ENCODE measurements at places on chromosomes 7 and 10.

DNA sequence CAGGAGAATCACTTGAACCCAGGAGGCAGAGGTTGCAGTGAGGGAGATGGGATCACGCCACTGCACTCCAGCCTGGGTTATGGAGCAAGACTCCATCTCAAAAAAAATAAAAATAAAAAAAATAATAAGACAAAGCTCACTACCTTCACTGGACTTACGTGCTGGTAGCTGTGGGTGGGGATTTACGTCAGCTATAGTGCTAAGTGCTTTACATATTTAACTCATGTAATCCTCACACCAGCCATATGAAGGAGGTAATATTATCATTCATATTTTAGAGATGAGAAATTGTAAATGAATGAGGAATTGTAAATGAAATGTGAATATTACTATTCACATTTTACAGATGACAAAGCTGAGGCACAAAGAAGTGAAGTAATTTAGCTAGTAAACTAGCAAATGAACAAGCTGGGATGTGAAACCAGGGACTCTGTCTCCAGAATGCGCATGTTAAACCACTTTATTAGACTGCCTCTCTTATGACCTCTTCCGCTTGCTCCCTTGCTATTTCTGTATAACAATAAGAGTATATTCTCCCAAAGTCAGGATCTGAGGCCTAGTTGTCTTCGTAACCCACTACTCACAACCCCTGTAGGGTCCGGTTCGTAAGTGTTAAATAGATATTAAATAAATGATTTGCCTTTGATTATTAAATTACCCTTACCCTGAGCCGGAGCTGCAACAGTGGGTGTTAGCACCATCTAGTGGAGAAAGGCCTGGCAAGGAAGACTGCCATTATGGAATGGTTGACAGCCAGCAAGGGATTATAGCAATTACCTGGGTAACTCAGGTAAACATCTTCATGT, 70.2 kb downstream of the HTR7 start:
- no peak for DNase-seq

DNA sequence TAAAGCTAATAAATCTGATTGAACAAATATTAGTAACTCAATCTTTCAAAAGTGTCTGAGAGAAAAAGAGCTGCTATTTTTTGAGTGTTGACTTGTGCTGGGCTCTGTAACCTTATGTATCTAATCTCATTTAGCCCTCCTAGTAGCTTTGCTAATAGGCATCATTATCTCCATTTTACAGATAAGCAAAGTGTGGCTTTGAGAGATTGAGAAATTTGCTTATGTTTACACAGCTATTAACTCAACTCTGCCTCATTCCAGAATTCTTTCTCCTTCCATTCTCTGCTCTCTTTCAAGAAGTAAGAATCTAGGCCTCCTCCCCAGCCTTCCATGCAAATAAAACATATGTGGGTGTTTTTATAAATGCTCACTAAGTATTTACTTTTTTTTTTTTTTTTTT, 137.8 kb downstream of the GATA3 start:
- DNase-seq: no peak

GRCh38 chr10:60921633-60922032, 22.4 kb downstream of the RHOBTB1 start:
- DNase-seq: no peak

DNA sequence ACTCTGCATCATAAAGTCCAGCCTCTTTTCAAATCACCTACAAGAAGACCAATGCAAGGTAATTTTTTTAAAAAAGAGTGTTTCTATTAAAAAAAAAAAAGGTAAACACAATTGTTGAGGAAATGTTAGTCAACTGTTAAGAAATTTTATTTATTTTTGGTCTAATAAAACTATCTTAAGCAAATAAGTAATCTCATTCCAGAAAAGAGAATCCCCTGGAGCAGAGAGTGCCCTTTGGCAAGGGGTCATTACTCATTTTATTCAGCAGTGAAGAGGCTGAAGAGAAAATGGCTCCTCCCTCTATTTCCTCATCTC, 63.4 kb upstream of the GSDME start:
- no peak for DNase-seq

DNA sequence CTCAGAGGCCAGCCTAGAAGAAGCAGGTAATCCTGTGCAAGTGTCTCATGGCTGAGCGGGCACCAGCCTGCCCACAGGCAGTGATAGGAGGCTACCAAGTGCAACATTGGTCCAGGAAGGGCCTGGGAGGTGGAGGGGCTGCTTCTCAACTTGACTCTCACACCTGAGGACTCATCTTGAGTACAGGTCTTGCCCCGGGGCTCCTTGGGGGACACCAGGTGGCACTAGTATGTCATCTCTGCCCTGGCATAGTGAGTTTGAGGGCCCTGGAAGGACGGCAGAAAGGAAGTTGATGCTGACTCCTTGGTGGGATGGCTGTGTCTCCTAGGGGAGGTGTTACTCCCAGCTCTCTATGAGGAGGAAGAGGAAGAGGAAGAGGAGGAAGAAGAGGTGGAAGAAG, 2.3 kb downstream of the CCDC136 start:
- DNase-seq: no peak

DNA sequence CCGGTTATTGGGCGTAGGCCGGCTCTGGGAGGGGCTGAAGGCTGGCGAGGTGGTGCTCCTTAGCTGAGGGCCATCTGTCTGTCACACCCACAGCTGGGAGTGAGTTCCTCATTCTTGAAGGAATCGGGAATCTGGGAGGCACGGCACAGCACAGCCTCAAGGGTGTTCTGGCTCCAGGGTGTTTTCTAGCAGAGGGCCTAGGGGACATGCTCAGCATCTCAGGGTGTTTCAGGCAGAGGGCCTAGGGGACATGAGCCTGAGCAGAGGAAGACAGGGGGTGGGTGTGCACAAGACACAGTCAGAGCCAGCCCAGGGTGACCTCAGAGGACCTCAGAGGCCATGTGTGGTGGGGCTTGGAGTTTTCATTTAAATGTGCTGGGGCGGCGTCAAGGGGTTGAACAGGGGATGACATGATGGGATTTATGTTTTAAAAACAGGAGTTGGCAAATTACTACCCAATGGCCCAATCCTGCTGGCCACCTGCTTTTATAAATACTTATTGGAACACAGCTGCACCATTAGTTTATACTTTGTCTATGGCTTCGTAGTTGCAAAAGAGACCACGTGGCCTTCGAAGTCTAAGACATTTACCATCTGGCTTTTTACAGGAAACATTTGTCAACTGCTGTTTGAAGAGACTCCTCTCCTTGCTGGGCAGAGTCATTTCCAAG, 121.6 kb downstream of the PRKAG2 start:
- no peak for DNase-seq

DNA sequence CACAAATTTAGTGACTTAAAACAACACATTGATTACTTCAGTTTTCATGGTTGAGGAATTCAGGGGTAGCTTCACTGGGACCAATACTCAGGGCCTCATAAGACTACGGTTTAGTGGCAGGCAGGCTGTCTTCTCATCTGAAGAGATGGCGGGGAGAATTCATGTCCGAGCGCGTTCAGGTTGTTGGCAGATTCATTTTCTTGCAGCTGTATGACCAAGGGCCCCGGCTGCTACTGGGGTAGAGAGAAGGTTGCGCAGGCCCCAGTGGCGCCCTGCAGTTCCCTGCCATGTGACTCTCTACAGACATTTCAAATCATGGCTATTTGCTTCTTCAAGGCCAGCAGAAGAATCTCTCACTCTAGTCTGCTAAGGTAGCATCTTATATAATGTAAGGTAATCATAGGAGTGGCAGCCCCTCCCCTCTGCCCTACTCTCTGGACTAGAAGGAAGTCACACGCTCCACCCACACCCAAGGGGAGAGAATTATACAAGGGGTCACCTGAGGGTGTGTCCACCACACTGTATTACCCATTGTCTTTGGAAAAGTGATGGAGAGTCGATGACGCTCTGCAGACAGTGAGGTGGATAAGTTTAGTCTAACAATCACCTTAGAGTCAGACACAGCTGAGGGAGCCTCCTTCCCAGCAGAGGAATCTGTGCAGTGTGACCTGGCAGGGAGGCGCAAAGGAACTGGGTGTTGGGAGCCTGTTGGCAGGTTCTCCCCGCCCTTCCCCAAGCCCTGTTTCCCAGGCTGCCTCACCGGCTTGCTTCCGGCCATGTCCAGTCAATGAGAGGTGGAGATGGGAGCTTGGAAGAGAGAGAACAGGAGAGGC, 35.7 kb upstream of the PLEKHA1 start:
- DNase-seq: no peak

GRCh38 chr7:8213381-8213780, 48.6 kb downstream of the ICA1 start:
- DNase-seq: no peak

GRCh38 chr7:31782411-31782991, 95.5 kb downstream of the PPP1R17 start:
- no peak for DNase-seq

GRCh38 chr7:41750661-41751540, 48.0 kb upstream of the INHBA start:
- no peak for DNase-seq

DNA sequence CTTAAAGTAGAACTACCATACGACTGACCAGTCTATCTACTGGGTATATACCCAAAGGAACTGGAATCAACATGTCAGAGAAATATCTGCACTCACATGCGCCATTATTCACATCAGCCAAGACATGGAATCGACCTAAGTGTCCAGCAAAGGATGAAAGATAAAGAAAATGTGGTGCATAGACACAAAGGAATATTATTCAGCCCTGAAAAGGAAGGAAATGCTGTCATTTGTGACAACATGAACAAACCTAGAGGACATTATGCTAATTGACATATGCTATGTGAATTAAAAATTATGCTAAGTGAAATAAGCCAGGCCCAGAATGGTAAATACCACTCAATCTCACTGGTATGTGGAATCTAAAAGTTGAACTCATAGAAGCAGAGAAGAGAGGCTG, 123.7 kb downstream of the KLF6 start:
- no peak for DNase-seq

DNA sequence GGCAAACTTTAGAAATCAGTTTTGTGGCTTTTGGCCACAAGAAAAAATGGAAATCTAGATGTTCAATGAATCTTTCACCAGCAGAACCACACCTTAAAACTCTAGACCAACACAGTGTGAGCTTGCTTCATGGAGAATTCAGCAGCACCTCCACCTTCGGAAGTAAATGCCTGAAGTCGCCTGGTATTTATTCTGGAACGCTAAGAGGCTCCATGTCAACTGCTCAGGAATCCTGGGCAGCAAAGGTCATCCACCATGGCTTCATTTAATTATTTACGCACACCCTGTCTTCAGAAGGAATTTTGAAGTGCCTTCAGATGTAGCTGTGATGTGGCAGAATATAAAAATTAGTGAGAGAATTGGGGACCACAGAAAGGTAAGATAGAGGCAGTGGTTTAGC, 167.7 kb downstream of the GFRA1 start:
- DNase-seq: no peak

- no peak for DNase-seq
Measured at GRCh38 chr7:103150192-103150591, 1.3 kb upstream of the NAPEPLD start.

DNA sequence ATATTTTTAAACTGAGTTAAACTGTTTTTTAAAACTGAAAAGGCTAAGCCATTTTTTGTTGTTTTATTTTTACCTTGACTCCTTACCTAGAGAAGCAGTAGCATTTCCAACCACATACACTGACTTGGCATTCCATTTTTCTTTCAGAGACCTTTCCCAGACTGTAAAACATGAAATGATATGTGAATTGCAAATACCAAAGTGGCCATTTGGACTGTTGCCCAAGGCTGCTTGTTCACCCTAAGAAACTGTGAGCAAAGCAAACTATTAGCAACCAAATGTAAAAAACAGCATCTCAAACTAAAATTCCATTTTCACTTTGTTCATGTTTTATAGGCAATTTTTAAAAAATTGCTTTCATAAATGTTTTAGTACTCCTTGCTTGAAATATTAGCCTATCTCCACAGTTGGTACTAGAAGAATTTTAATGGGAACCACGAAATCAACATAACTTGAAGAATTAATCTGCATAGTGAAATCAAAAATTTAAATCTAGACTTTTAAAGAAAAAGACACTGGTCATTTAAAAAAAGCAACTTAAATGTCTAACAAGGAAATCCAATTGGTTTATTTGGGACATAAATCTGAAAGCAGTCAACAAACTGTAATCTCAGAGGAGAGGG, 10.8 kb downstream of the UROS start:
- no peak for DNase-seq

- DNase-seq: no peak
Measured at GRCh38 chr7:130365511-130366441, 14.5 kb upstream of the CPA1 start.

DNA sequence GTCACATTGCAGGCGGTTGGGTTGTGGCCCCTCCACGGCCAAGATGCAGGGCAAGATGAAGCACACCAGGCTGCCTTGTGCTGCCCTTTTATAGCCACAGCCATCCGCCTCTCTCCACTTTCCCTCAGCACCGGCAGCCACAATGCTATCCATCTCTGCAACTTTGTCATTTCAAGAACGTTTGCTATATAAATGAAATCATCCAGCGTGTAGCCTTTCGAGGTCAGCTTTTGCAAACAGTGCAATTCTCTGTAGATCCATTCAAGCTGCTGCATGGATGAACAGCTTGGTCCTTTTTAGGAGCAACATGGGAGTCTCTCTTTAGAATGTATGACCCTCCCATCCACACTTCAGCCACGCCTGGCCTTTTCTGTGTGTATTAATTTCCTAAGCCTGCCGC, 6.4 kb upstream of the IL15RA start:
- no peak for DNase-seq

GRCh38 chr10:75136346-75136745, 24.9 kb downstream of the SAMD8 start:
- no peak for DNase-seq

- no peak for DNase-seq
Measured at GRCh38 chr10:84944187-84944586, 615.8 kb downstream of the CCSER2 start.

GRCh38 chr7:157397731-157398691, 61.2 kb downstream of the DNAJB6 start:
- no peak for DNase-seq

DNA sequence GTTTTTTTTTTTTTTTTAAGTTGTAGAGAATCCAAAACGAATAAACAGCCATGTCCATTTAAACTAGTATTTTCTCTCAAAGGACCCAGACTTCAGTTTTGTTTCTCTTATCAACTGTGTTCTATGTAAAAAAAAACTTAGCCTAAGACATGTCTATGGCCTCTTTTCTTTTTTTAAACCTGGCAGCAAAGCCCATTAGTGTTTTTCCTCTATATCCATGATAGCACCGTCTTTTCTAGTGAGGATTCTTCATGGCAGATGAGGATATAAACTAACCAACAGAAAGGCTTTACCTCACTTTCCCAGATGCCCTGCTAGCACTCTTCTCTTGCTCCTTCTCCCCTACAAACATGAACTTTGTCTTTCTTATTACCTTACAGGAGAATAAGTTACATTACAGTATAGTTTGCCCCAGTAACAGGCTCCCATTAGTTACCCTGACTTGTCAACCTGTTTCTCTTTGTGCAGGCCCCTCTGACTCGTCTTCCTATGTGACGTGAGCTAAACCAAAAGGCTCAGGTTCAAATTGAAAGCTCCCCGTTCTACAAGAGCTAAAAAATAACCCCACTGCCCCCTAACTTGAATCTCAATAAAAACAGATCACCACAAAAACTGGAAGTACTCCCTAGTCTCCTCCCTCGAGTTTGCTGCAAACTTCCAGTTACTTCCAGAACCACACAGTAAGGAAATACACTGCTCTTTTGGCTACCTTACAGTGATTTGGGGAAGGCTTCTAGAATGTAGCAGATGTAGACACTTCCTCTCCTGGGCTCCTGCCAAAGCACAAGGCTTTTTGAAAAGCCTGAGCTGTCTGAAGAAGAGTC, 20.1 kb downstream of the P4HA1 start:
- DNase-seq: no peak

Measured in activated T-helper 2 cell treated with anti-CD3 and anti-CD28 coated beads, Interferon-gamma antibody, Interleukin-2, Interleukin-4, amounts not matched to agents 10 μg/mL and 5 μg/mL and 100 μg/mL, durations not matched to agents 14 hours and 24 hours and 36 hours (primary cell).